ENCODE measurements at places on chromosomes 16 and 17. TPM values are rescaled to one million over a fixed set of nuclear protein-coding genes. Genes with fewer than 3 reads are reported as not detected.

The GPATCH8 gene
- total RNA-seq, result 12.1 TPM

The GDPD3 gene
- total RNA-seq, result 0.81 TPM

The AURKB gene
- 35.2 TPM for total RNA-seq

The KRT28 gene
- not detected for total RNA-seq

The HOXB4 gene
- total RNA-seq, result 6.0 TPM

The ELMO3 gene
- 0.72 TPM for total RNA-seq

The TPSD1 gene
- not detected for total RNA-seq

The INCA1 gene
- total RNA-seq, result 0.18 TPM

The SPATA32 gene
- under 0.01 TPM for total RNA-seq

The PRAC2 gene
- total RNA-seq, result not detected

The TMEM204 gene
- 26.6 TPM for total RNA-seq

The SCIMP gene
- total RNA-seq, result not detected

The RCVRN gene
- not detected for total RNA-seq

The C17orf50 gene
- total RNA-seq, result not detected

The VAT1L gene
- 10.3 TPM for total RNA-seq

The EMP2 gene
- 8.8 TPM for total RNA-seq

The SCARF1 gene
- total RNA-seq, result 75.1 TPM

The IRX3 gene
- 1.2 TPM for total RNA-seq

The FAM83G gene
- 8.2 TPM for total RNA-seq

The SP2 gene
- total RNA-seq, result 1.6 TPM

The PRSS8 gene
- total RNA-seq, result not detected

The CBLN1 gene
- total RNA-seq, result not detected

The RBFOX1 gene
- not detected for total RNA-seq

The CCL4L2 gene
- total RNA-seq, result not detected

The OTOA gene
- total RNA-seq, result 0.09 TPM

The RPRML gene
- total RNA-seq, result 0.09 TPM

The SMIM5 gene
- total RNA-seq, result not detected

The PLA2G10 gene
- total RNA-seq, result not detected

The ZSCAN10 gene
- total RNA-seq, result not detected

The GP2 gene
- total RNA-seq, result not detected
